CD8-positive, alpha-beta T cell (primary cell): ENCODE measurements at places on chromosomes 7 and 10.

DNA sequence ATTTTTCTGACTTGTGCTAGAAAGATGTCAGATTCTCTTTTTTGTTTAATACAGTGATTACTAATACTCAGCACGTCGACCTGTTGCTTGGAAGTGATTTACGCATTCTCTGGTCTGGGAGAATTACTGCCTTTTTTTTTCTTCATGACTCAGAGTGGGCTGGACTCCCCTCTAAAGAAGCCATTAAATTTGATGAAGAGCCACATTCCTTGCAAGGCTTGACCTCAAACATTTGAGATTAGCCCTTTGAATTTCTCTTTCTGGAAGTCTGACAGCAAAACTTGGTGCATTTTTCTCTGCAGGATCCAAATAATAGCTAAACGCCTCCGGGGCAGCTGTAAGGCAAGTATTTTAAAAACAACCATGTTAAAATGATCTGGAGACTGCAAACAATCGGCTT, 171.6 kb downstream of the GALNT17 start:
- no peak for DNase-seq

- DNase-seq = no peak
Measured at GRCh38 chr10:86107131-86107530, 259.5 kb downstream of the GRID1 start.

DNA sequence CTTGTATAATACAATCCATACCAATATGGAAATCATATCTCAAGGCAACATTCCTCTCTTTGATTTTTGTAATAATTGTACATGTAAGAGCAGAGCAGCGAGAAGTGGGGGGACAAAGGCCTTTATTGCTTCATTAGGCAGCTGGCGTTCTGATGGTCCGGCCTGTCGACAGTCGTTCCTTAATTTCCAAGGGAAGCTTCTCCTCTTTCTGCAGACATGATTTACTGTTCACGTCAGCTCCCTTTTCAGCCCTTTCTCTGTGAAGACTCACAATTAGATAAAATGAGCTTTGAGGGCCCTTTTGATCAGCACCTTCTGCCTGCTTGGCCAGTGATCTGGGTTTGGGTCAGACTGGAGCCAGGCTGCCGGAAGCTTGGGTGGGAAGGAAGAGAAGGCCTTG, 65.6 kb upstream of the CTBP2 start:
- DNase-seq = no peak

DNA sequence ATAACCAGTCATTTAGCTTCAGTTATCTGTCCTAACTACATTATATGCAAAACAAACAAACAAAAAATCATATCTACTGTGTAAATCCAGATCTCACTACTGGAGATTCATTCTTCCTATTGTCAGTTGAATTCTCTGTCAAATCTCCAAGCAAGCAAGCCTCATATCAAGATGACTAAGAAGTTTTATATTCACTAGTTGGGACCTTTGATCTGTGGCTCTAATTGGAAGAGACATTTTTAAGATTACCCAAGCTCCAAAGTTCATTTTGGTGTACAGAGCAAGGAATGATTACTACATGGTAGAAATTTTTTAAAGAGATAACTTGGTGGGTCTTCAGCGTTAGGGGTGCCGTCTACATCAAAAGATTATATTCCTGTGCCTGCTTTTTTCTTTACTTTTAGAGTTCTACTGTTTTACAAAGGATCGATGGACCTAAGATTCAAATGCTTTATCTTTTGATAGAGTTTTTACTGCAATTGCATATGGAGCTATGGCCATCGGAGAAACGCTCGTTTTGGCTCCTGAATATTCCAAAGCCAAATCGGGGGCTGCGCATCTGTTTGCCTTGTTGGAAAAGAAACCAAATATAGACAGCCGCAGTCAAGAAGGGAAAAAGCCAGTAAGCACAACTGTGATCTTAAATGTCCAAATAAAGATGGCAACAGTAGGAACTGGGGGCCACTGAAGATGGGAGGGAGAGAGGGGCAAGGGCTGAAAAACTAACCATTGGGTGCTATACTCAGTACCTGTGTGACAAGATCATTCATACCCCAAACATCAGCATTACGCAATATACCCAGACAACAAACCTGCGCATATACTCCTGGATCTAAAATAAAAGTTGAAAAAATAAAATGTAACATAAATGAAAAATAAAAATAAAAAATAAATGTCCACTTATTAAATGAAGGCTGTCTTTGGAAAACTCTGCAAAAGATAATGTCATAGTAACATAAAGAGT, 47.9 kb downstream of the SP8 start:
- no peak for DNase-seq

- no peak for DNase-seq
Measured at GRCh38 chr10:88086187-88086960, 222.9 kb downstream of the PTEN start.

DNA sequence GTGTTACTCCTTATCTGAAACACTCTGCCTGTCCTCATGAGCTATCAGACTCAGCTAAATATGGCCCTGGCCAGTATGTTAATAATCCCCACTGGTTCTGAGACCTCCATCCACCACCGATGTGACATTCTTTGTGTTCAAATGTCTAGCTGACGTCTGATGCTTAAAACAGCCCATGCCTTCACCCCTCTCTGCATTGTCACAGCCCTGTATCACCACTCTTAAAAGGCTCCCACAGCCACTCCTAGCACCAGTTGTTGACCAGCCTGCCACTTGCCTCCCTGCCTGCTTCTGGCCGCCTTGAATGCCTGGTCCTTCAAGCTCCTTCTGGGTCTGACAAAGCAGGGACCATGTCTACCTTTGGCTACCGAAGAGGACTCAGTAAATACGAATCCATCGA, at the start of gene LMOD2:
TSS of gene LMOD2 (plus strand) at position 253 of the 400 bp plus-strand sequence. CDS start at position 351, 98 bp downstream.
- DNase-seq = no peak

- DNase-seq = no peak
Measured at GRCh38 chr7:122064971-122065370, 79.1 kb downstream of the AASS start.

GRCh38 chr10:1461016-1461415, 276.3 kb downstream of the ADARB2 start:
- no peak for DNase-seq

GRCh38 chr10:65827359-65827758, 1098.5 kb upstream of the LRRTM3 start:
- no peak for DNase-seq

DNA sequence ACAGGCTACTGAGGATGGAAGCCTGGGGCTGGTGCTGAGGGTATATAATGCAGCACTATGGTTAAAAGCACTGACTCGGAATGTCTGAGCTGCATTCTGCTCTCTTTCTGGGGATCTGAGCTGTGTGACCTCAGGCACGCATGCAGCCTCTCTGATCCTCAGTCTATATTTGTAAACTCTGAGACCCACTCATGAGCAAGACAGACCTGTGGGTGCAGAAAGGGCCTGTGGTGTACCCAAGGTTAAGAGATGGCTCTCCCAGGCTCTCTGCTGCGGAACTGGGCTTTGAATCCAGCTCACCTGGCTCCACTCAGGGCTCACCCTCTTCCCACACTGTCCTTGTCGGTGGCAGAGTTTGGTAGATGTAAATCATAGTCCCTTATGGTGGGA, 89.9 kb downstream of the CHST15 start:
- DNase-seq = no peak

DNA sequence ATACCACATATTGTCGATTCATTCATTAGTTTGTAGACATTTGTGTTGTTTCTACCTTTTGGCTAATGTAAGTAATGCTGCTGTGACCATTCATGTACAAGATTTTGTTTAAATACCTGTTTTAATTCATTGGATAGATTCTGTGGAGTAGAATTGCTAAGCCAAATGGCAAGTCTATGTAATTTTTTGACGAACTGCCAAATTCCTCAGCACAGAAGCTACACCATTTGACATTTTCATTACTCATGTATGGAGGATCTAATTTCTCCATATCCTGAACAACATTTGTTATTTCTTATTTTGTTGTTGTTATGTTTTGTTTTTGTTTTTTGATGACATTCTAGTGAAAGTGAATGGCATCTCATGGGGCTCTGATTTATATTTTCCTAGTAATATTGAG, 1351.3 kb upstream of the SORCS1 start:
- DNase-seq = no peak
